ENCODE measurements at places on chromosomes 3 and 15.

- no peak for DNase-seq
Observed at GRCh38 chr3:126051234-126051633, 32.7 kb downstream of the SLC41A3 start.

DNA sequence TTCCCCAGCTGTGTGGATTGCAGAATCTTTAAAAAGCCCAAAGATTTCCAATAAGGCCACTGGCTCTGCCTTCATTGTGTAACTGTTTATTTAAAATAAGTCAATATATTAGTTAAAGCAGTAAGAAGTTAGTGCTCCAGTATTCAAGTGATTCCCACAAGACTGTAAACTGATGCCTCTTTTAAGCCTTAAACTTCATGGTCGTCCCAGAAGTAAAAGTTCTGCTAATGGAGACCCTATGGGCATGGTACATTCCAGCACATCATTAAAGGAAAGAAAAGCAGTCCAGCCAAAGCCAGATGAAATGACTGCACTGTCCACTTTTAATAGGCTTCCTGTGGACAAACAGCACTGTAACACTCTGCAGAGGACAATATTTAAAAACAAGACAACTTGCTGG, 512.6 kb downstream of the MECOM start:
- DNase-seq = no peak

DNA sequence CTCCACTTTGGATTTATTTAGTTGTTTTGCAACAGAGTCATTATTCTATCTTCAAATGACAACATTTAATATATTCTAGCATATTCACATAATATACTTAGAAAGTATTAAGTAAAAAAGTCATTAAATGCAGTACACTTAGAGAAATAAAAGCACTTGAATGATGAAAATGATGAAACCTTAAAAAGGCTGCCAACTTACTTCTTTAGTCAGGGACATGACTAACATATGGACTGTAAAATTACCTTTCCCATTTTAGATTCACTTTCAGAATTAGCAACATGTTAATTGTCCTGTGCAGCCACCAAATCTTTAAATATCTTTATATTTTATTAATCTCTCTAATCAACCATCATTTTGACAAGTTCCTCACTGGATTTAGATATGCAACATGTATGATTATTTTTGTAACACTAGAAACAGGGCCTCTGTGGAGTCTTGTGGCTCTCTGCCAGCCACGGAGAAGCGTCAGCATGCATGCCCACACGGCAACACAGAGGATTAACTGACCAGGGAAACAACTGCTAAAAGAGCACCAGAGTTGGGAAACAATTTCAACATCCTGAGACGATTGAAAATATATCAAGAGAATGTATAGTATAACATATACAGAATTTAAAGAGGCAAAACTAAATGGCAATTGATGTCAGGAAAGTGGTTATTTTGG, 95.7 kb downstream of the ANO10 start:
- DNase-seq = no peak

DNA sequence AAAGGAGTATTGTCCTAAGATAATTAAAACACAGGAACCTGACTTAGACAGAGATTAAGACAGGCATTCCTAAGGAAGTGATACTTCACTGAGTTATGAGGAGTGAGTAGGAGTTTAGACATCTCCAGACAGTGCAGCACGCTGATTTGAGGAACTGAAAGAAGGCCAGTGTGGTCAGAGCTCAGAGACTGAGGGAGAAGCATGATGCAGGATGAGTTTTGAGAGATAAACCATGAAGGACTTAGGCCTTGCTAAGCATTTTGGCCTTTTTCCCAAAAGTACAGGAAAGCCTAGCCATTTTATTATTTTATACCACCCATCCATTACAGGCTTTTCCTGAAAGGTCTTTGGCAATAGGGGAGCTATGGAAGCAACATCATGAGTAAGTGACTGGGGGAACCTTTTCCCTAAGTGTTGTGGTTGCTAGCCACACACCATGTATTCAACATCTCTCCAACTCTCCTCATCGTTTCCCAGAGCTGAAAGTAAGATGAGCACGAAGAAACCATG, 375.6 kb upstream of the TPRG1 start:
- DNase-seq = no peak

DNA sequence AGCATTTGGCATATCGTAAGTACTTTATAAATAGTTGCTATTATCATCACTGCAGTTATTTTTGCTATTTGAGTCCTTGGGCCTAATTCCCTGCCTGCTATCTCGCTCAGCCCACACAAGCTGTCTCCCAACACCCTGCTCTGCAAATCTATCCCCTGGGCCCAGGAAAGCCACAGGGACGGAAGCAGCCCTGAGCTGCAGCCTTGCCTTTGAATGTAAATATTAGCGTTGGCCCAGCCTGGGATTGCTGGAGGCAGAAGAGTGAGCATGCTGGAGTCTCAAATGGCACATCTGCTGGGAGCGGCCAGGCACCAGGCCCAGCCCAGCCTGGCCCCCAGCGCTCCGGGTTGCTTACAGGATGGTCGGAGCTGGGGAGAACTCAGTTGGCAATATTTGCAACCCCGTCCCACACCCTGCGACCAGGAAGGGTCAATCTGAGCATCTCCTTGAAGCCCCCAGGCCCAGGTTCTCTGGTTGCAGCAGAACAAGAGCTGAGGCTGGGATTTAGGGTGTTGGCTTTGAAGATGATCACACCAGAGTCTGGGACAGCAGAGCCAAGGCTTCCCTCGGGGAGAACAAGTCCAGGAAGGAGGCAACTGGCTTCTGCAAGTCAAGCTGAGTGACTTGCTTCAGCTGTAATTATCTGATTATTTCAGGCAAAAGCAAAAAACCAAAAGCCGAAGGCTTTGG, 529.6 kb downstream of the SHQ1 start:
- DNase-seq = peak; percentile 47

GRCh38 chr3:21654662-21655061, 96.3 kb downstream of the ZNF385D start:
- no peak for DNase-seq

GRCh38 chr15:89196994-89197393, 24.4 kb downstream of the RLBP1 start:
- DNase-seq = no peak

GRCh38 chr3:24683633-24684384, 189.2 kb upstream of the THRB start:
- peak; percentile 81 for DNase-seq

- no peak for DNase-seq
Observed at GRCh38 chr3:170220871-170221270, 1.4 kb upstream of the PRKCI start.

- peak; percentile 47 for DNase-seq
Observed at GRCh38 chr15:70094690-70095311, 2.9 kb downstream of the TLE3 start.

- peak; percentile 64 for DNase-seq
Observed at GRCh38 chr15:42215913-42216829, 8.1 kb upstream of the VPS39 start.

DNA sequence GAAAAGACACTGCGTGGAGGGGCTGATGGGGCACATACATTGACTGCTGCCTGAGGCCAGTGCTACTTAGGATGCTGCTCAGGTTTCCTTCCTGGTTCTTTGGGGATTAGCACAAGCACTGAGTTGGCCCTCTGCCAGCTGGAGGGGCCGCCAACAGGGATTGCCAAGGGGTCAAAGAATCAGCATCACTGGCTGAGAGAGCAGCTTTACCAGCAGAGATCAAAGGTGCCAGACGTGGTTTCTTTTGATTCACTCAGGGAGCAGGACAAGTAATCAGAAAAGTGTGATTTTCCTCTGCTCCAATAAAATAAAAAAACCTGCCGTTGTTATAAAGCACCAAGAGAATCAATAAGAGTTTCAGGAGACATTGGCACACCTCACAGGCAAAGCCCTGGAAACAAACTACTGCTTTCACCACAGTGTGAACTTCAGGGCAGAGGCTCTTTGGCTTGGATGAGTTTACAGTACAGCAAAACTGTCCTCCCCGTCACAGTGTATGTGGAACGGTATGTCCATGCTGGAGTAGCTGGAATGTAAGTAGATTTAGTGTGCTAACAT, 45.8 kb upstream of the FSIP1 start:
- DNase-seq = no peak

DNA sequence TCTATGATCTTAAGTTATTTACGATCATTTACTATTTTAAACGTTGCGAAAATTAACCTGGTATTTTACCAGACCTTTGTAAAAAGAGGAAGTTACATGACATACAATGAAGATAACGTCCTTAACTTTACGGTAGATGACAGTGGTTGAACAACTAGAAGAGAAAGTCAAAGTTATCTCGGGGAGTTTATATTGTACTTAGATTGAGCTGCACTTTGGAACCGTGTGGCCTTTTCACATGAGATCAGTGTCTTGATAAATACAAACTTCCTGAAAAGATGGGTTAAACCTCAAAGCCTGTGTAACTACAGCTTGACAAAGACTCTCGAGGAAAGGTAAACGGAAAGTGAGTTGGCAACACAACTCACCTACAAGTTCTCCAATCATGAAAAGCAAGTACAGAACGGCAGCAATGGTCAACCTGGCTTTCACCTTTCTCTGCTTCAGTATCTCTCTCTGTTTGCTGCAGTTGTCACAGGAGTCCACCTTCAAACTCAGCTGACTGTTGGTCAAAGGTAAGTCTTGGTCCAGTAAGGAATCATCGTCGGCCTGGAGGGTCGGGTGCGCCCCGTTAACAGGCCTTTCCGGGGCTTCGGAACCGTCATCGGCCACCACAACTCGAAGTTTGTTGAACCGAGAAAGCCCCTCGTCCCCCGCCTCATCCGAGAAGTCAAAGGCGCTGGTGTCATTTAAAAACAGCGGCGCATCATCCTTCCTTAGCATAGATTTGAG, 793 bp downstream of the SLC30A4 start:
- peak; percentile 68 for DNase-seq

DNA sequence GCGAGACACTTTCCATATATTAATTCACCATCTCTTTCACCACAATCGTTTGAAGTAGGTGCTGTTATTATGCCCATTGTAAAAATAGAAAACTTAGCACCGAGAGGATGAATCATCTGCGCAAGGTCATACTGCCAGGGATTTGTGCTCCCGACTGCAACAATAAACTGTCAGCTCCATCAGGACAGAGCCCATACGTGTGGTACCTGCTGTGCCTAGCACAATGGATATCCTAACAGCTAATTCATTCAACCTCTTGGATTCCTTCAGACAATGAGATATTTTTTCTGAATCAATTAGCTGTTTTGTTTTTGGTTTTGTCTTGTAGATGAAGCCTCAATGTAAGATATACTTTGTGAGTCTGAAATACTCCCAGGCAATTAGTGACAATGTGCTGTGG, 32.3 kb upstream of the PROK2 start:
- DNase-seq = no peak

- DNase-seq = peak; percentile 57
Observed at GRCh38 chr3:133944641-133945380, 49.1 kb upstream of the RAB6B start.

- DNase-seq = no peak
Observed at GRCh38 chr15:52113235-52113634, 660 bp upstream of the BCL2L10 start.

DNA sequence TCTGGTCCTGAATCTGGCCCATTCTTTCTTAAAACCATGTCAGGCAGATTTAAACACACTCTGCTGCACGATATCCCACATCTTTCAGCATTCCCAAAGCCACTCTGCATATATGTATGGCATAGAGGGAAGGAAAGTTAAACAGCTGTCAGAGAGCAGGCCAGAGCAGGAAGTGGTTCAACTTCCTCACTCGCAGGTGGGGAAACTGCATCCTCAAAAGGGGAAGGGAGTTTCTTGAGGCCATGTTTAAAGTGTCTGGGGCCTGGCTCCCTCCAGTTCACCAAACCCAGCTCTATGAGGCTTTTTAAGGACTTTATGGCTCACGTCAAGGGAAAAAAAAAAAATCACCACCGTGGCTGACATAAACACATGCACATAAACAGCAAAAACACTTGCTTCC, 123.1 kb downstream of the OPA1 start:
- peak; percentile 30 for DNase-seq

DNA sequence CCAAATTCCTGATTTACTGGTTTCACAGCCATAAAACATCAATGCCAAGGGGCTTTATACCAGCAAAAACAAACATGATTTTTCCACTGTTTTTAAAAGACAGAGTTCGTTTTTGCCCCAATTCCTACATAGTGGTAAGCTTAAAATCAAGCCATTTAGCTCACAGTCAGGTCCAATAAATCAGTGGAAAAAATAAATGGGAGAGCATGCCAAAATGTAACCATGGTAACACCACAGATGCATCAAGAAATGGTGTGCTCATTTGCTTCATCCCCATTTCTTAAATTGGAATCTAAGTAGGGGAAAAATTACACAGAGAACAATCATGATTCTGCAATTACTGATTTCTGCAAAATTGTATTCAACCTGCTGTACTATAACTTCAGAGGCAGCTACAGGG, 418.8 kb downstream of the MAGI1 start:
- no peak for DNase-seq

DNA sequence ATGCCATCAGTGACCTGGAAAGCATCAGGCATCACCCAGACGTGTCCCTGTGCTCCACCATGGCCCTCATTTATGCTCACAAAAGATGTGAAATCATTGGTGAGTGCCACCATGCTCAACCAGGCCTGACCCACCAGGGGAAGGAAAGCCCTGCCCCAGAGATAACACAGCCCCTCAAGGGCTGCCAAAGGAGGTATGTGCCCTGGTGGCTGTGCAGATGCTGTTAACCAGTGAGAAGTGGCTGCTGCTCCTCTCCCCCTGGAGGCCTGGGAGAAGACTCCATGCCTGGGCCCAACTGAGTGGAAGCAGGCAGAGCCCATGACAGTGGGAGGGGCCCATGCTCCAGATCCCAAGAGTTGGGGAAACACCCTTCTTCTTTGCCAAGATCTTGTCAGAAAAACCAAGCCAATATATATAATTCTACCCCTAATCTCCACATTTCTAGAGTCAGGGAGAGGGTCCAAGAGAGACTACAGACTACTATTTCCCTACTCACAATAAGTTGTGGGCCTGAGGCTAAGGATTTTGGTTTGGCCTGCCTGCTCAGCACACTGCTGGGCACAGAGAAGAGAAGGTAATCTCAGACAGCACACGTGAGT, 2.7 kb downstream of the TTC21A start:
- peak; percentile 53 for DNase-seq

GRCh38 chr3:88283242-88283592, 133.5 kb downstream of the C3orf38 start:
- DNase-seq = no peak

DNA sequence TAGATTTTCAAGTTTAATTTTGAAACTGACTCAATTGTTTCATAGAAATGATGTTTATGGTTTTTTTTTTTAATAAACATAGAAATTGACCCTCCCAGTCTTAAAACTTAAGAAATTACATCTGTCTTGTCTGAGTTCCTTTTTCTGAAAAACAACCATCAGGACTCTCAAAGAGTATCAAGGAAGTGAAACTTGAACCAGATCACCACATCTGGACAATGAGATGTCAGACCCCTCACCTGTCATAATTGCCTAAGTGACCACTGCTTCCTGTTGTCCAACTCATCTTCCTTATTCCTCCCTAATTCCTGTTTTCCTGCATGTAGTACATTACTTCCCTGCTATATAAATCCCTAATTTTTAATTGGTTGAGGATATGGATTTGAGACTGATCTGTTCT, 441.5 kb upstream of the ARHGEF26 start:
- DNase-seq = no peak

GRCh38 chr3:30567139-30567753, 39.2 kb upstream of the TGFBR2 start:
- no peak for DNase-seq
